Eye (tissue), 1 donor: ENCODE measurements at places on chromosomes 1 and 21.

DNA sequence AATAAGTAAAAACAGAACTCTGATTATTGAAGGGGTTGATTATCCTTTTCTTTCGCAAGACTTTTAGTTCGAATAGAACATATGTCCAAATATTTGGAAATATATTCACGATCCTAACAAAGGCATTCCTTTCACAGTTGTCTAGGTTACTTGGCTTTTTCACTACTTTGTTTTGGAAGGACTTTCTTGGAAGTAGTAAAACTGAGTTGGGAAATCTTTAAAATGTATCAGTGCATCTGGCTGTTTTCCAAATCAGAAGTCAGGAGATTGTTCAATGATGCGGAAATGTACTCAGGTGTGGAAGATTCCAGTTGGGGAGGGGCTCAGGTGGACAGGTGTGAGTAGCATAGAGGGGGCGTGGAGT, 67.1 kb downstream of the SH3BGR start:
- DNase-seq, result no peak

DNA sequence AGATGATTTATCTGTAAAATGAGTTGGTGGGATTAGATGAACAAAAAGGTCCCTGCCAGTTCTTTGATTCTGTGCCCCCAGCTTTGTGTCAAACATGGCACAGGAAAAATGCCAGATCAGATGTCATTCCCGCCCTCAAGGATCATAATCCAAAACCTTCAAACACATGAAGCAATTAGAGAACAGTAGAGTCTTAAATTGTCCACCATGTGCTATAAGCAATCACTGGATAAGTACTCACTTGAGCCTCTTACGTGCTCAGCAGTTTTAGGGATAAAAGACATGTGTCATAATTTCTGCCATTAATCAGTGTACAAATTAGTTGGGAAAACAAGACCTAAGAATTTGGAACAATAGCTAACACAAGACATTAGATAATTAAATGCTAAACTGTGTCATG, 15.4 kb upstream of the KIAA0040 start:
- no peak for DNase-seq

DNA sequence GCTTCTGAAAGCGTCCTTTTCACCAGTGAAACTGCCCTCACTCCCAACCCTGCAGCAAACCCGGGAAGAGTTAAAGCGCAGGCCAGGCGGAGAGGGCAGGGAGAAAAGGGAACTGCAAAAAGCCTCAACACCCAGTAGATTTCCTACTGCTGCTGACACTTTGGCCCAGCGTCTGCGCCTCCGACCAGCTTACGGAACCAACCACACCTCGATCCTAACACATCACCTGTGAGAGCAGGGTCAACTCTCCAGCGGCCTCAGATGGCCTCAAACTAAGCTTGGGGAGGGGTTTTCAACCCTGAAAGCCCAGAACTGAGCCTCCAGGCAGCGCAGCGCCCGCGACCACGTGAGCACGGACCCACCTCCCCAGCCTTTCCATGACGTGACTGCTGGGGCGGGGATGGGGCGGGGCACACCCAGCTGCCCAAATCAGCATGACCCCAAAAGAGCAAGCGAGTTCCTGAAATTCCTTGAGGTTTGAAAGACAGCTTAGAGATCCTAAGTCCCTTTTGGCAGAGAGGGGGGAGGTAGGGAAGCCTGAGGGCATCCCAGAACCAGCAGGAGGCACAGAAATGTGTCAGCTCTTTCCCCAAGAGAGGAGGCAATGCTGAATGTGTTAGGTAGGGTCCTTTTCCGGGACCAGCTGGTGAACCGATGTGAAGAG, 59.1 kb downstream of the ITPKB start:
- DNase-seq, result peak; percentile 93

GRCh38 chr1:43582162-43582566, 51.5 kb downstream of the PTPRF start:
- peak; percentile 38 for DNase-seq

DNA sequence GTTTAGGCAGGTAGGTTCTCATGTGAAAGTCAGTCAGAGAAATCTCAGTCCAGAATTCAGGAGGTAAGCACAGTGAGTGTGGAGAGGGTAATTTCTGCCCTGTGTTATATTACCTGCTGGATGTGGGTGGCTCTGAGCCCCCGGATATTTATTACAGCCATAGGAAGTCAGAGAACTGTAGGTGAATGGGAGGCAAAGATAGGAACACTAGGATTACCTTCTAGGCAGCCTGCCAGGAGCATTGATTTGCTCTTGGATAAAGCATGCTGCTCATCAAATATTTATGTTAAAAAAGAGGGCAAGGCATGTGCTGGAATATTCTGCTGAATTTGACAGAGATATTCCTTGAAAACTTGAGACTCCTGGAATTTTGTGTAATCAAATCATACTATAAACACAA, 8.5 kb downstream of the GNG12 start:
- DNase-seq, result peak; percentile 33

GRCh38 chr1:221845650-221846371, 103.9 kb upstream of the DUSP10 start:
- DNase-seq, result no peak

GRCh38 chr21:46188226-46189212, 4.3 kb upstream of the SPATC1L start:
- DNase-seq, result peak; percentile 45

DNA sequence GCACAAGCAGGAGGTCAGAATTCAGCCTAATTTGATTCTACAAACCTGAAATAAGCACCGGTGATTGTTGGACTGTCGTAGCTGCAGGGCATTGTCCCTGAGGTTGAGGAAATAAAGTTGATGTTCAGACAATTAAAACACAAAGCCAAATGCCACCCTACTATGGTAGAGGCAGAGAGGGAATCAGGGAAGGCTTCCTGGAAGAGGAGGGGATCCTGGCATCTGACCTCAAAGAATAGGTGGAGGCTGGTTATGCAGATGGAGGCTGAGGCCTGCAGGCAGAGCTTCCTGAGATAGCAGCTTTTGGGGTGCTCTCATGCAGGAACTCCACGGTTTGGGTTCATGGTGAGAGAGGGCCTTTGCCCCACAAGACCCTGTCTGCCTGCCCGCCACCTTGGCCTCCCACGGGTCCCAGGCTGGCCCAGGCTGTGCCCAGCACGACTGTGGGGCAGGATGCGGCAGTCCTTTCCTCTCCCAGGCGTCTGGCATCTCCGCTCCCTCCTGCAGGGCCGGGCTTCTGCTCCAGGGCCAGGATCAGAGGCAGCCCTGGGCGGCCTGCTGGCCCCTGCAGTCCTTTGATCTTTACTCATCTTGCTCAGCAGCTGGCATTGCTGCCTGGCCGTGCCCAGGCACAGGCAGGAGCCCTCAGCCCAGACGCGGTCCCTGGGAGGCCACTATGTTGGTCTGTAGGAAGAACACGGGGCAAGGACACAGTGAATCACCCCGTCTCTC, 134.1 kb upstream of the VAMP3 start:
- no peak for DNase-seq

GRCh38 chr1:92084651-92085050, 4.5 kb downstream of the BTBD8 start:
- no peak for DNase-seq

GRCh38 chr1:58901008-58901407, 117.2 kb upstream of the JUN start:
- DNase-seq, result no peak

- no peak for DNase-seq
These were observed 8.7 kb upstream of the SNAPIN start for GRCh38 chr1:153649863-153650235.

GRCh38 chr1:200207711-200208126, 180.2 kb downstream of the NR5A2 start:
- DNase-seq, result no peak

DNA sequence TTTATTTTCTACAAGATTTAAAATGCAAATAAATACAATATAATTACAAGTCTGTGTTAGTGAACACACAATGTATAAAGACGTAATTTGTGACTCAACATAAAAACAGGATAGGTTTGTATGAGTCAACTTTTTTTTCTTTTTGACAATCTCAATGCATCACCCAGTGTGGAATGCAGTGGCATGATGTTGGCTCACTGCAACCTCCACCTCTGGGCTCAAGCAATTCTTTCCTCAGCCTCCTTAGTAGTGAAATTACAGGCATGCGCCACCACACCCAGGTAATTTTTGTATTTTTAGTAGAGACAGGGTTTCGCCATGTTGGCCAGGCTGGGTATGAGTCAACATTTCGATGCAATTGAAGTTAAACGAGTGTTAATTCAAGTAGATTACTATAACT, 5.9 kb upstream of the SPRR2E start:
- no peak for DNase-seq

- no peak for DNase-seq
These were observed 106.0 kb downstream of the ELAVL4 start for GRCh38 chr1:50214717-50215116.

DNA sequence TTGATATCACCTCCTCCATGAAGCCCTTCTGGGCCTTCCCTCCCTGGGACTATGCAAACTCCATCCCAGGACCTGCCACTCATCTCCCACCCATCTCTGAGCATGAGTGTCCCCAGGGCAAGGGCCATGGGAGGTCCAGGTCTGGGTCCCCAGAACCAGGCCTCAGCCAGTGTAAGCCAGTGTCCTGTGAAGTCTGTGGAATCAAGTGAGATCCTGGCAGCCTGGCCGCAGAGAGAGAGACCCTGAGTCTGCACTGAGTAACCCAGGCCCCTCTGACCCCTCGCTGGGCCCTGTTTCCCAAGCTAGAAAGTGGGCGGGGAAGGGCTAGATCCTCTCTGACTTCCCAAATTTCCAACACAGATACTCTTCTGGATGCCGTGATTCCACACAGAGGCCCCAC, 132.7 kb downstream of the DMRTB1 start:
- DNase-seq, result no peak

GRCh38 chr1:246005067-246005466, 502.0 kb downstream of the SMYD3 start:
- no peak for DNase-seq

DNA sequence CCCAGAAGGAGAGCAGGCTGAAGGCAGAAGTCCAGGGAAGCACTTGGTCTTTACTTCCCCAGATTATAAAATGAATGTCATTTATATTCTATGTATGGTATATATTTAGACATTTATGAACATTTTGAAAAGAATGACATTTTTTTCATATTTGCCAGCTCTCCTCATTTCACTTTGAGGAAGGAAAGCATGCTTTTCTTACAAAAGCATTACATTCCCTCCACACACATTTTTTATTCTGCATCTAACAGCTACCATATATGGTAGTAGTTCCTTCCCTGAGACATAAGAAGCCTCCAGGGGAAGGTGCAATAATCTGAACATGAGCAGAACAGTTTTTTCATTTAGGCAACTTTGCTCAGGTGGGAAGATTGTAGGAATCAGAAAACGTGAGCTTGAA, 94.0 kb downstream of the LRRC7 start:
- no peak for DNase-seq

DNA sequence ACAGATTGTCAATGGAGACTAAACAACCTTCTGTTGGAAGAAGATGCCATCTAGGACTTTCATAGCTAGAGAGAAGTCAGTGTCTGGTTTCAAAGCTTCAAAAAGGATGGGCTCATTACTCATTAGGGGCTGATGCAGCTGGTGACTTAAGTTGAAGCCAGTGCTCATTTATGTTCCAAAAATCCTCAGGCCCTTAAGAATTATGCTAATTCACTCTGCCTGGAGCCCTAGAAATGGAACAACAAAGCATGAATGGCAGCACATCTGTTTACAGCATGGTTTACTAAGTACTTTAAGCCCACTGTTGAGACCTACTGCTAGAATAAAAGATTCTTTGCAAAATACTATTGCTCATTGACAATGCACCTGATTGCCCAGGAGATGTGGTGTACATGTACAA, 63.7 kb downstream of the TTC3 start:
- no peak for DNase-seq

GRCh38 chr1:8211883-8212579, 105.9 kb upstream of the SLC45A1 start:
- peak; percentile 48 for DNase-seq

- no peak for DNase-seq
These were observed 2.8 kb downstream of the CLDN19 start for GRCh38 chr1:42737257-42737656.

DNA sequence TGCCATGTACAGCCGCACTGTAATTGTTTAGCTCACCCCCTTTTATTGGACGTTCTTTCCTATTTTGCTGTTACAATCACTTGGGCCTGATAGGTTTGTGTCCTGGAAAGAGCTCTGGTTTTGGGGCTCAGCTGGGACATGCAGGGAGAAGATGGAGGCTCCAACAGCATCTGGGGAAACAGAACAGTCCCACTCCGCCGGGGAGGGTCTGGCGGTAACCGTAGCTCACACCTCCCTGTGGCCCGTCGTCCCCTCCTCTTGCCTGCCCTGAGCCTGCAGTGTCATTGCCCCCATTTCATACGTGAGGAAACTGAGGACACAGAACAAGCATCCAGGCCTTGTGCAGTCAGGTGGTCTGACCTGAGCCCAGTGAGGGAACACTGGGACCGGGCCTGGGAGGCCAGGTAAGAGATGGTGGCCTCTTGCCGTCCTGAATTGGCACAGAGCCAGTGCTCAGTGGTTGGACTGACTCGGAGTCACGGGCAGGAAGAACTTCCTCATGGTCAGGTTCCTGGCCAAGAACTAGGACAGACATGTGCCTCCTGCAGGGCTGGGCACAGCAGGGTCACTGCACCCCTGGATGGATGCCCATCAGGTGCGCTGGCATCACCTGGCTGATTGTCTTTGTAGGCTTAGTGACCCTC, 41.8 kb downstream of the S100B start:
- no peak for DNase-seq
